ENCODE measurements at places on chromosomes 2 and 18. TPM values are rescaled to one million over a fixed set of nuclear protein-coding genes. Genes with fewer than 3 reads are reported as not detected.

PTPRN gene
- total RNA-seq, result 0.49 TPM

GRB14 gene
- 0.98 TPM for total RNA-seq

IL18RAP gene
- total RNA-seq, result not detected

FZD7 gene
- total RNA-seq, result 6.8 TPM

LDLRAD4 gene
- total RNA-seq, result not detected

EHD3 gene
- total RNA-seq, result 3.4 TPM

OSR1 gene
- 2.7 TPM for total RNA-seq

FAM161A gene
- total RNA-seq, result 1.1 TPM

CROCC2 gene
- total RNA-seq, result not detected

PNPT1 gene
- total RNA-seq, result 21.4 TPM

DYNAP gene
- not detected for total RNA-seq

CCT7 gene
- total RNA-seq, result 447 TPM

C2orf78 gene
- not detected for total RNA-seq

NDUFB3 gene
- total RNA-seq, result 99.2 TPM

PID1 gene
- 2.4 TPM for total RNA-seq

FBXO41 gene
- 4.7 TPM for total RNA-seq

CNGA3 gene
- not detected for total RNA-seq

SLC14A1 gene
- not detected for total RNA-seq

ASPRV1 gene
- total RNA-seq, result not detected

PDE11A gene
- not detected for total RNA-seq

ELOA2 gene
- not detected for total RNA-seq

CD28 gene
- not detected for total RNA-seq

OR6B2 gene
- not detected for total RNA-seq

ATP6V1C2 gene
- 0.09 TPM for total RNA-seq

COPS8 gene
- 87.3 TPM for total RNA-seq

OXER1 gene
- total RNA-seq, result not detected

UGT1A3 gene
- not detected for total RNA-seq

ANO7 gene
- 0.79 TPM for total RNA-seq

EVA1A gene
- total RNA-seq, result 26.4 TPM

FBXO36 gene
- 4.0 TPM for total RNA-seq

ACKR3 gene
- 23.9 TPM for total RNA-seq

LYG2 gene
- total RNA-seq, result not detected

ABCG5 gene
- not detected for total RNA-seq

GAD1 gene
- total RNA-seq, result not detected

SCN2A gene
- 0.07 TPM for total RNA-seq

CRYGC gene
- not detected for total RNA-seq

PPP1CB gene
- 173 TPM for total RNA-seq

RASGRP3 gene
- 0.19 TPM for total RNA-seq

IDH1 gene
- 106 TPM for total RNA-seq

NDUFAF7 gene
- 8.5 TPM for total RNA-seq

CHRNG gene
- total RNA-seq, result not detected

SPDYA gene
- 0.28 TPM for total RNA-seq

Measured in airway epithelial cell (primary cell).